HS-5 (cell line): ENCODE measurements at places on chromosomes 1 and 21.

- no peak for DNase-seq
Observed at GRCh38 chr1:234660536-234661316, 50.7 kb upstream of the IRF2BP2 start.

- no peak for DNase-seq
Observed at GRCh38 chr1:158830904-158831507, at the start of gene MNDA. MNDA (plus strand) TSS chr1:158831351; CDS start chr1:158842154, 10,803 bp downstream.

- DNase-seq, result no peak
Observed at GRCh38 chr1:25922056-25922970, 16.1 kb upstream of the STMN1 start.

GRCh38 chr1:185734929-185735700 lies 924 bp downstream of the HMCN1 start:
- no peak for DNase-seq

DNA sequence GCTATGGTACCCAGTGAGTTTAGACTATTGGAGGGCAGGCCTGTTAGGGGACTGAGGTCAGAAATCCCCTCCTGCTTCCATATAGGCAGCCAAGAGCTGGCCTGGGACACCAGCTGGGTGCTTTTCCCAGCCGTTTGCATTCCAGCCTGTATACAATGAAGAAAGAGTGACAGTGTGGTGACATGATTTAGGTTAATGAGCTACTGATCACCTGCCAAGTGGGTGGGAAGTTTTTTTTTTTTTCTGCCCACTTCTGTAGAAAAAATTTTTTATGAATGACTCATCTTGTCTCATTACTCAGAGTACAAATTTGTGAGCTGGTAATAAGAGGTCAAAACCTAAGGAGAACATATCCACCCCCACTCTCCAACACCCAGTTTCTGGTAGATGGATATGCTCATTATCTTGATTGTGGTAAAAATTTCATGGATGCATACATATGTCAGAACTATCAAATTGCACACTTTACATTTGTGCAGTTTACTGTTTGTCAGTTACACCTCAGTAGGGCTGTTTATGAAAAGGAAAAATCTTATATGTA lies 16.4 kb upstream of the CGN start:
- peak; percentile 79 for DNase-seq

DNA sequence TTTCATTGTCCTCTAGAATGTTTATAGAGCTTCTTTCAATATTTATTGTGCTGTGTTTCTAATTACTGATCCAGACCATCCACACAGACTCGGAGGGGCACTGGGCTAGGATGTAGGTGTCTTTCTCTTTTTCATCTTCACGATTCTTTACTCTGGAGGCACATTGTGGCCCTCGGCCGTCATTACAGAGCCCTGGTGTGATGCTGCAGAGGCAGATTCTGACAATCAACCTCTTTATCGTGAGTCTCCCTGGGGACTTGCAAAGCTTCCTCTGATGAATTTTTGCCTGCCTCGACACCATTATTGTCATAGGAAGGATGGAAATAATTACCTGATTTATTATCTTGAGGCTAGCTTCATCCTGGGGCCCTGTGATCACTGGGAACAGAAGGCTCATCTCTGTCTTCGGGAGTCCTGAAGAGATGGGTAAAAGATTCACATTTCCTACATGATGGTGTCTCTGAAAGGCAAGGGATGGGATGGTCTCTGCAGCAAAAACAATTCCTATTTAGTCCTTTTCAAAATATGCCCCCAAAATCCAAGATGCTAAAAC lies 89.4 kb downstream of the SEC16B start:
- no peak for DNase-seq

DNA sequence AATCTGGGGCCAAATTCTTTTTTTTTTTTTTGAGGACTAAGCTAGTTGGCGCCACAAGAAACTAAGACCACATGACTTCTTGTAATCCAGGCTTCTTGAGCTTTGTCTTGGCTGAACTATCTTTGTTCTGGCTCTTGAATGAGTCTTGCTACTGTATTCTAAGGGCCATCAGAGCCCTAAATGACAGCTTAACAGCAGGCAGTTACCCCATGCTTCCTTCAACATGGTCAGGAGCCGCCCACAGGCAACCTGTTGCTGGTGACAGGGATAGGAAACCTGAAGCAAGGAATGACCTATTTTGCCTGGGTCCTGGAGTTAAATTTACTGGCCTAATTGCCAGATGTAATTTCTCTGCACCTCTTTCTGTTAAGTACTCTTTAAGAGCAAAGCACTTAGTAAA lies 188.2 kb upstream of the PLXNA2 start:
- no peak for DNase-seq

DNA sequence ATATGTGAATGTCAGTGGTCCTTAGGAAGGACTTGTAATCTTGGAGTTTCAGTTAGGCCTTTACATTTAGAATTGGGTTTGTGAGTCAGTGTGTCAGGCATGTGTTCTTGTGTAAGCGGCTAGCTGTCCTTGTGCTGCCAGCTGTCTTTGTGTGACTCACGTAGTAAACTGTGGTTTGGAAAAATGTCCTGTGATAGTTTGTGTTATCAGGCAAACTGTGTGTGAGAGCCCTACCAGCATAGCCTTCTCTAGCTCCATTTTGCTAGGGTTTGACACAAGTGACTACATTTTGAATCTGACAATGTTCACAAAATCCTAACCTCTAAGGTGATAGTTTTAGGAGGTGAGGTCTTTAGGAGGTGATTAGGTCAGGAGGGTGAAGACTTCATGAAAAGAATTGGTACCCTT lies 6.9 kb upstream of the SLC35D1 start:
- DNase-seq, result peak; percentile 91

GRCh38 chr1:220655961-220656740 lies 34.0 kb upstream of the C1orf115 start:
- DNase-seq, result no peak

- peak; percentile 77 for DNase-seq
Observed at GRCh38 chr1:88985032-88985431, 7.4 kb downstream of the KYAT3 start.

DNA sequence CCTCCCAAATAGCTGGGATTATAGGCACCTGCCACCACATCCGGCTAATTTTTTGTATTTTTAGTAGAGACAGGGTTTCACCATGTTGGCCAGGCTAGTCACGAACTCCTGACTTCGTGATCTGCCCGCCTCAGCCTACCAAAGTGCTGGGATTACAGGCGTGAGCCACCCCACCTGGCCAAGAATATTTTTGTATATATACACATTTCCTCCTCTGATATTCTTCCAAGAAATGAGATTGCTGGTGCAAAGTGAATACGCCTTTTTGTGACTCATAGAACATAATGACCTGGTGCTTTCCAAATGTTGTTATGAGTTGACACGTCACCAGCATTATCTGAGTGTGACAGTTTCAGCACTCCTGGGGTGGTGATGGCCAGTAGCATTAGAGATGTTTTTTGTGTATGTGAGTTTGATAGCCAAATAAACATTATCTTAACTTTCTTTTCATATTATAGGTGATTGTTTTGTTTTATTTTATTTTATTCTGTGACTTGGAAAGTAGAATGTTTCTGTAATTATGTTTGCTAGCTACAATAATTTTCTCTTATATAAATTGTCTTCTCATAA lies 54.9 kb downstream of the KCNK1 start:
- no peak for DNase-seq

DNA sequence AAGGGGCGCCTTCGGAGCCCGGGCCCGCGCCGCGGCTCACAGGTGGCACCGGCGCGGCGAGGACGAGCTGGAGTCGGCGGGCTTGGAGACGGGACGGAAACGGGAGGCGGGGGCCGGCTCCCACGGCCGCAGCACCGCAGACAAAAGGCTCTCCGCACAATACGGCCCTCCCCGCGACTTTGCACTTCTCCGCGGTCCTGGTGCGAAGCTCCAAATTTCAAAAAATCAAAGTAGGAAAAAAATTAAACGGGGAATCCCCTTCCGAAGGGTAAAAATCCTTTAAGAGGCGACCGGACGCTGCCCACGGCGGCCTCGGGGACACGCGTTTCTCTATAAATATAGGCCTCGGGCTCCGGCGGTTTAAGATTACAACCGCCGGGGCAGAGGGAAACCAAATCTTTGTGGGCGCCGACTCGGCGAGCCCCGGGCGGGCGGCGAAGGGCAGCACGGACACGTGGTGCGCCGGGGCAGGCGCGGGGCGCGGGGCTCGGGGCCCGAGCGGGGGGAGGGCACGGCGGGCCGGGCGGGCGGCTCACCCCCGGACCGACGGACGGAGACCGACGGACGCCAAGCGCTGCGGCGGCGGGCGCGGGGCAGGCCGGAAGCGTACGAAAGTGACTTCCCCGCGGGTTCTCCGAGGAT lies 453 bp downstream of the PABPC4 start:
- DNase-seq, result no peak

GRCh38 chr1:34655206-34655874 lies 99.5 kb upstream of the GJB5 start:
- DNase-seq, result no peak

- no peak for DNase-seq
Observed at GRCh38 chr1:17472814-17473213, 33.3 kb upstream of the RCC2 start.

DNA sequence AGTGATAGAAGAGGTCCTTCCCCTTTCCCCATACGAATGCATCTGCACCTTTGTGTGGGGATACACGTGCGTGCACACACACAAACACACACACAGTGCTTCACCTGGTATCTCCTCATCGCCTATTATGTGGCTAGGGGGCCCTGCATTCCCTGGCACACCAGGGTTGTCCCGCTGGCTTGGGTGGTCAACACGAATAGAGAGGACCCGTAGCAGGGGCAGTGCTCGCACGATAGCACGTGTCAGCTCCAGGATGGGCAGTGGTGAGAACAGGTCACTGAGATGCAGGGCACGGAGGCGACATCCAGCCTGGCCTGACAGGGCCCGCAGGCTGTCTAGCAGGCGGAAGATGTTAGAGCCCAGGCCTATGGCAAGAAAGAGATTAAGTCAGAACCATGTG lies 22.4 kb downstream of the LRRC41 start:
- no peak for DNase-seq

DNA sequence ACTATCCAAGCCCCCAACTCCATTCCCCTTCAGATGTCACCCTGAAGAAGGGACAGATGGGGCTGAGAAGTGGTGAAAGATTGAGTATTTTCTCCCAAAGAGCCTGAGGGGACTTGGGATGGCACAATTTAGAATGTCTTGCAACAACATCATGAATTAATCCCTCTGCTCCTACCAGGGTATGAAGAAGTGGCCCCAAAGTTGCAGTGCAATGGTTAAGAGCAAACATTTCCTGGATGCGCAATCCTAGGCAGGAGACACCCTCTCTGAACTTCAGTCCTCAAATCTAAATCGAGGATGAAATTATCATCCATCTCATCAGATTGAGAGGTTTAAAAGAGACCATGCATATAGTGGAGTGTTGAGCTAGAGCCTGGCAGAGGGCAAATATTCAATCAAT lies 28.6 kb upstream of the CITED4 start:
- no peak for DNase-seq
